Mesothelial cell of epicardium (in vitro differentiated cells): ENCODE measurements at places on chromosomes 1 and 21. TPM values are rescaled to one million over a fixed set of nuclear protein-coding genes. Genes with fewer than 3 reads are reported as not detected.

GRCh38 chr1:22249928-22250680, 107.2 kb upstream of the WNT4 start:
- DNase-seq = no peak

DNA sequence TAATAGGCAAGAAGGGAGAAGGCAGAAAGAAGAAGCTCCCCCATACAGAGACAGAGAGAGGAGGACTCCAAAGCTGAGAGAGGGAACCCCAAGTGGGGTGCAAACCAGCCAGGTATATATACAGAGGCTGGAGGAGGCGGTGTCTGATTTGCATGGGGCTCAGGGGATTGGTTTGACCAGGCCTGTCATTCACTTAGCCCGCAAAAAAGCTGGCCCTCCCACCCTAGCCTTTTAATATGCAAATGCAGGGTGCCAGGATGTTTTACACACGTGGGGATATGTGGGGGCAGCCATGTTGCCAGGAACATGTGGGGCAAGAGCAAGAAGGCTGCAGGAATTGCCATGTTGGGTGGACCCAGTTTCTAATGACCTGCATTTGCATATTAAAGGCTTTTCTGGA, 37.0 kb upstream of the TENT5B start:
- DNase-seq = no peak

- no peak for DNase-seq
Measured at GRCh38 chr1:155207806-155208540, at the start of gene THBS3. TSS of gene THBS3 (minus strand) at chr1:155207897. CDS start at chr1:155207876, 21 bp downstream.

- DNase-seq = no peak
Measured at GRCh38 chr1:207711285-207711684, 40.6 kb upstream of the CD46 start.

GRCh38 chr1:228094432-228095016, 8.6 kb downstream of the C1orf35 start:
- DNase-seq = no peak

DNA sequence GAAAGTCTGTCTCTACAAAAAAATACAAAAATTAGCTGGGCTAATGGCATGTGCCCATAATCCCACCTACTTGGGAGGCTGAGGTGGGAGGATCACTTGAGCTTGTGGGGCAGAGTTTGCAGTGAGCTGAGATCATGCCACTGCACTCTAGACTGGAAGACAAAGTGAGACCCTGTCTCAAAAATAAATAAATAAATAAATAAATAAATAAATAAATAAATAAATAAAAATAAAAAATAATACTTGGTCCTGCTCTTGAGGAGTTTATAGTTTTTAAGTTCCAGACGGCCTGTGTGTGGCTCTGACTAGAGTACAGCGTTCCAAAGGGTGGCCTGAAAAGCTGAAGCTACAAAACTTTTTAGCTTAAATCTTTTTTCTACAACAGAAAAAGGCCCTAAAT, 35.1 kb downstream of the PCSK9 start:
- DNase-seq = no peak

DNA sequence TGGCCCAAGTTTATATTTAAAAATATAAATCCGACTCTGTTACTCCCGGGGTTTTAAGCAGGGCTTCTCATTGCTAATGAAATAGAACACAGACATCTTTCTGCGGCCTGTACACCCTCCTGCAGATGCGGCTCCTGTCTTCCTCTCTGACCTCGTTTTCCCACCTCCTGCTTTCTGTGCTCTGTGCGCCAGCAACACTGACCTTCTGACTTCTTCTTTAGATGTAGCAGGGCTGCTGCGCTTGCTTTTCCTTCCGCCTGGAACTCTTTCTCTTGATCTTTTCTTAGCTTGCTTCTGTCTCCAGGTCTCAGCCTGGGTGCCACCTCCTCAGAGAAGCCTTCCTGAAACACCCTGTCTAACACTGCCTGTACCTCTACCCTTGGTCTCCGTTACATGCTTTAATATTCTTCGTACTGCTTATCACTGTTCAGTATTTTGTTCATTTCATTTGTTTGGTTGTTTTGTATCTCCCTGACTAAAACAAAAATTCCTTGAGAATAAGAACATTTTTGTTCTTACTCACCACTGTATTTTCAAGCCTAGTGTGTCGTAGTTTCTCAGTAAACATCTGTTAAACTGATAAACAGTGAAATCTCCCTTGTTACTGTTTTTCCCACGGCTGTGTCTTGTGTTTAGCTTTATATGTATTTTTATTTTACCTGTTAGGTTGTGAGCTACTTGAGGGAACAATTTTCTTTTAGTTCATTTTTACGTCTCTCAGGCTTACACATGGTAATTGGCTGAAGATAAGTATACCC, 79.0 kb downstream of the ST3GAL3 start:
- no peak for DNase-seq

SYNC gene
- total RNA-seq = 3.9 to 4.5 TPM (median 4.0 TPM) in 3 replicates

APP gene
- 489 to 500 TPM (median 495 TPM) in 3 replicates for total RNA-seq

MNDA gene
- total RNA-seq = not detected in 3 replicates

DNA sequence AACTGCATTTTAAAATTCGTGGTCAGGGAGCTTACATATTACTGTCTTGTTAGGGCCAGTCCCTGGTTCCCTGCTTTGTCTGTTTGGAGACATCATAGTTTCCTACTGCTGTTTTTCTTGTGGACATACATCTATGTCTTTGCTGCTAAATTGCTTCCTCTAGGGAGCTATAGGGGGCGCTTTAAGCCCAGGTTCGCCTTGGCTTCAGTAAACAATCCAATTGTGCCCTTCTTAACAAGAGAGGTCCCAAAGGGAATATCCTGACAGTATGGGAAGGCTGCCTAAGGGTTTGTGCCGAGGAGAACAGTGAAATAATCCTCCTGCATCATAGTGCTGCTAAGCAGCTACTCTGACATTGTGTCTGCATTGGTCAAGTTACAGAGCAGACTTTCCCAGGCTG, 112.5 kb downstream of the USH2A start:
- DNase-seq = no peak

GRCh38 chr21:25490742-25491141, 116.5 kb downstream of the MRPL39 start:
- DNase-seq = no peak

DNA sequence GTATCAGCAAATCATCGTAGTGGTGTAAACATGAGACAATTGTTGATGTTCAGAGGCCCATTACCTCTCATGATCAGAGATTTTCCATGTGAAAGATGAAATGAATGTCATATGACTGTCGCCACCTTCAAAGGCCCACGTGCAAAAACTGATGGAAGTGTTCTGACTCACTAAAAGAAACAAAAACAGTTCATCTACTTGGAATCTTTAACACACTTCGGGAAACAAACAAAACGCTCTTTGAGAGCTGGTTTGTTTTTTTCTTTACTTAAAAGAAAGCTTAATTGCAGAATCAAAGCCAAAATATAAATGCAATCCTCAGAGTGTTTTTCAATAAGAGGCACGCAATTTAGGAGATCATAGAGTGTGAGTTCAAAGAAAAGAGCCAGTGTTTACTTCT, 100.8 kb downstream of the PLPPR4 start:
- DNase-seq = no peak

ASCL5 gene
- total RNA-seq = not detected in 3 replicates

DIO1 gene
- not detected in 3 replicates for total RNA-seq

OR2L5 gene
- total RNA-seq = not detected in 3 replicates

MTMR11 gene
- 35.1 to 39.3 TPM (median 37.4 TPM) in 3 replicates for total RNA-seq

DNA sequence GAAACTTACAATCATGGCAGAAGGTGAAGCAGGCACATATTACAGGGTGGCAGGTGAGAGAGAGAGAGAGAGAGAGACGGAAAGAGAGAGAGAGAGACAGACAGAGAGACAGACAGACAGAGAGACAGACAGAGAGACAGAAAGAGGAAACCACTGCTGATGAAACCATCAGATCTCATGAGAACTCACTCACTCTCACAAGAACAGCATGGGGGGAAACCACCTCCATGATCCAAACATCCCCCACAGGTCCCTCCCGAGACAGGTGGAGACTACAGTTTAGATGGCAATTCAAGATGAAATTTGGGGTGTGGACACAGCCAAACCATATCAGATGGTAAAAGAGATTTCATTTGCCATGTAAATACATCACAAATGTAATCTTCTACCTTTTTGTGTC, 708.1 kb downstream of the MRPL39 start:
- DNase-seq = no peak
